Dorsolateral prefrontal cortex (tissue), 122 donors: ENCODE measurements at places on chromosomes 5 and 9. TPM values are rescaled to one million over a fixed set of nuclear protein-coding genes. Genes with fewer than 3 reads are reported as not detected.

- no peak for DNase-seq
Observed at GRCh38 chr5:91403438-91403837, 20.3 kb upstream of the ARRDC3 start.

GRCh38 chr5:178630475-178630930, 3.7 kb upstream of the CLK4 start:
- no peak for DNase-seq

ARID3C gene
- 1.3 TPM for total RNA-seq

EIF4E1B gene
- total RNA-seq = 11.4 TPM
